ENCODE measurements at places on chromosomes 3 and 15.

GRCh38 chr3:64666171-64666588 lies 21.6 kb downstream of the ADAMTS9 start:
- DNase-seq, result no peak

DNA sequence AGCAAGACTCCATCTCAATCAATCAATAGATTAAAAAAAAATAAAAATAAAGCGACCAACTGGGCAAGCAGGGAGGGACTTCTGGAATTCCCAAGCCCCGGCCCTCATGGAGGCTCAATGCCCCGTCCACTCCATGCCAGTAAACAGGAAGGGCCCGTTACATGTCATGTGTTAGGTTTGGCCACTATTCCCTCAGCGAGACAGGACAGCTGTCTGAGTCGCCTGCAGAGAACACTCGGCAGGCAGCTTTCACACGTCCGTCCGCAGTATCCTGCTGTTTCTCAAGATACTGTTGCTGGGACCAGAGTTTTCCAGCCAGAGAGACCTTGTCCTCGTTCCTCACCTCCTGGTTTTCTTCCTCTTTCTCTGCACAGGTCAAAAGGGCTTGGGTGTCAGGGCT lies 18.0 kb downstream of the TMEM44 start:
- DNase-seq, result no peak

- no peak for DNase-seq
Observed at GRCh38 chr3:170717410-170718402, 131.8 kb upstream of the SLC7A14 start.

DNA sequence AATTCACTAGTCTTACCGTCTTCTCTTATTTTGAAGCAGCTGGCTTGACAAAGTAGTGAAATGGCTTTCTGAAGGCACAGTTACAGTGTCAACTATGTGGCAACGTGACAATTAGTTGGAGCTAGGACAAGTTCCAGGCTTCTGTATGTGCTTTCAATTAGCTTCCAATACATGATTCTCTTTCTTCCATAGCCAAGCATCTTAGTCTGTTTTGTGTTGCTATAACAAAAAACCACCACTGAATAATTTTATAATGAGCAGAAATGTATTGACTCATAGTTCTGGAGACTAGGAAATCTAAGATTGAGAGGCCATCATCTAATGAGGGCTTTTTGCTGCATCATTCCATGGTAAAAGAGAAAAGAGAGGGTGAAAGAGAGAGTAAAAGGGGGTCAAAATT lies 365.1 kb upstream of the PLSCR5 start:
- DNase-seq, result no peak

DNA sequence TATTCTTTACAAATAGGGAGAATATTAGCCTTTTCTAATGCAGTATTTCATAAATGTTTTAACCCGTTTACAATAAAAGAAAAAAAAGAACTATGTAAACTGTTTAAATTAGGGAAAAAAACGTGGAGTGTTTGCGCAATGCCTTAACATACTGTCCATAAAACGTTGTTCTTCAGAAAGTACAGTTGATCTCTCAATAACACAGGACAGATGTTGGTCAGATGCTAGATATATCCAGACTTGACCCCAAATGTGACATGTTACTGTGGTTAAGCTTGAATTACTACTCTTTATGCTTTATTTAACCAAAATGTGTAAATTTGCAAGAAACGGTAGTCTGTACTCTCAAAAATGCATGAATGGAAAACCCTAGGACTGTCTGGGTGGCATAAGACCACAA lies 110.3 kb downstream of the PLOD2 start:
- no peak for DNase-seq

DNA sequence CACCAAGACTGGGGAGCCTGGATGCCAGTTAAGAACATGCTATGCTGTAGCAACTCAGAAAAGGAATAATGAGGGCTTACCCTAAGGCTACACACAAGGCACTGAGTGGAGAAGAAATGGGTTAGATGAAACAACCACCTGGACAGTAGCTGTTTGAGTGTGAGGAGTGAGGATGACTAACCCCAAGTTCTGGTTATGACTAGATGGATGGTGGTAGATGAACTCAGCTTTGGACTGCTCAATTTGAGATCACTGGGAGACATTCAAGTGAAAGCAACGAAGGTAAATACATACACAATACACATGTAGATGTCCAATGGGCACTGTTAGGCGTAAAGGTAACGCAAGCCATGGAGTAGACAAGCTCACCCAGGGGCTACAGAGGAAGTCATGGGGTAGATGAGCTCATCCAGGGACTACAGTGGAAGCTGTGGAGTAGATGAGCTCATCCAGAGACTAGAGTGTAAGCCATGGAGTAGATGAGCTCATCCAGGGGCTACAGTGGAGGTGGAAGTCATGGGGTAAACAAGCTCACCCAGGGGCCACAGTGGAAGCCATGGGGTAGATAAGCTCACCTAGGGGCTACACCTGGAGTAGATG lies 98.3 kb downstream of the ANO10 start:
- no peak for DNase-seq

GRCh38 chr3:57135964-57136719 lies 29.0 kb downstream of the IL17RD start:
- no peak for DNase-seq

DNA sequence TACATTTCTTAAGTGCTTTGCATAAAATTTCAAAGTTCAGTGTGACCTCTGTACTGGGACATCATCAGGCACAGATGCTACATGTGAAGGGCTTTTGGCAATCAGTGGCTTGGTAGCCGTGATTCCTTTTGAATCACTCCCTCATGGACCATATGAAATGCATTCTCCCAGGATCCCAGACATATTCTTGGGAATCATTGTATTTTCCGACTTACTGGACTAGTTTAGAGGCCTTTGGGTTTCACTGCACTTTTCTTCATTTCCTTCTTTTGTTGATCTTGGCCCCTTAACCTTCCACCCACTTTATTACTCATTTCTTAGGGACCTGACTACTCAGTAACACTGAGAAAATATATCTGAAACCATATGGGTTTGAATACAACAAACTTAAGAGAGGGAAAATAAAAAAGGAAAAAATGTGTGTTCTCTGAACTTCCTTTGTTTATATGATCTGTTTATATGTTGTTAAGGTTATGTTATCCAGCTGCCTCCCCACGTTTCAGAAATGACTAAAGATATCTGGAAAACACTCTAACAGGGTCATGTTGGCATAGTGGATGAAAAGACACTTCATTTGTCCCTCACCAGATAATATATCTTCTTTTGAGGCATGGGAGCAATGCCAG lies 35.1 kb downstream of the HMG20A start:
- DNase-seq, result no peak

- DNase-seq, result no peak
Observed at GRCh38 chr3:2578560-2578959, 479.9 kb downstream of the CNTN4 start.

DNA sequence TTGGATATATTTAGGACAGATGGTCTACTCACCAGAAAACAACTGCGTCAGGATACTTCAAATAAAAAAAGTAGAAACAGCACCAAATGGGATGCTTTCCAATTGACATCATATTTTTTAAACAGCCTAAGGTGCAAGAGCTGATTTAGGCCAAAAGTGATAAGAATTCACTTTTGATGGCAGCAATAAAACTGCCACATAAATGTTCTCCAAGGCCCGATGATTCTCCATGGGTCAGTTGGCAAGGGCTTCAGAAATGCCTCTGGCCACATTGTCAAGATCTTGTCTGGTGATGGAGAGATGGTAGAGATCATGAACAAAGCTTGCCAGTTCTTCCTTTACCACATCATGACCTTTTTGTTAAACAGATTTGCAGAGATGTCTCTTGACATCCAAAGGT lies 38.9 kb downstream of the LDHAL6B start:
- no peak for DNase-seq

DNA sequence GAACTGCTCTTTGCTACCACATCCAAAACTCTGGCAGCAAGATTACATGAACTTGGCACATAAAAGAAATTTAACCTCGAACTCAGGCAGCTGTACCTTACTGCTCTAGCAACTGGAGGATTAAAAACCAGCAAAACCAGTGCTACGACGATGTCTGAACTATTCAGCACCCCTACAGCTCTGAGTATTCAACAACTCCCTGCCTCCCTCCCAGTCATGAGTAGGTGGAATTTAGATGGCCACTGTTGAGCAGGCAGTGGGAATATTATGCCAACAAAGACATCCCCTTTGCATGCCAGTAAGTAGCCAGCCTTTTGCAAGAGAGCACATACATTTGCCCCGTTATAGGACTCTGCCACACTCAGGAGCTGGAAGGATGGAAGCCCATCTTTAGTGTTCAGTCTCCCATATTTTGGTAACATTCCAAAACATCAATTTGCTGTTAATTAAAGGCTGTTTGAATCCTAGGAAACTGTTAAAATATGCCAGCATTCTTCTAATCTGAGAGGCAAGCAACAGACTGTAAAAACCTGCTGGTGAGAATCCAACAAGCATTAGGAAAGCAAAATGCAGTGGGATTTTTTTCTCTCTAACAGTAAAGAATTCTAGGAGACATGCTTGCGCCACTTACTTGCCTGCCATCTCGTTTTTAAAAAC lies 85.4 kb downstream of the ZNF385D start:
- no peak for DNase-seq

DNA sequence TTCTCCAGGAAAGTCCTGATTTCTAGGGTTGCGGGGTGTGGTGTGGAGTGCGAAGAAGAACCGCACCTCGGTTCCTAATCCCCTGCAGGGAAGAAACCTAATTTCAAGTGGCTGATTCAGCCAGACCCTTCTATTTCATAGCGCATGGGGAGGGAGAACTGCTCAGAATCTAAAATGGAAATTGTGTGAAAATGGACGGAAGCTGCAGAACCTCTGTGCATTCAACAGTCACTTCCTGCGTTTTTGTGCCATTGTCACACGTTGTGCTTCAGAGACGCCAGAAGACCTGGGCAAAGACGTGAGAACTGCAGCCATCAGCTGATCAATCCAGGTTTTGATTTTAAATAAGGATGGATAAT lies 1.2 kb downstream of the SIDT1 start:
- no peak for DNase-seq

DNA sequence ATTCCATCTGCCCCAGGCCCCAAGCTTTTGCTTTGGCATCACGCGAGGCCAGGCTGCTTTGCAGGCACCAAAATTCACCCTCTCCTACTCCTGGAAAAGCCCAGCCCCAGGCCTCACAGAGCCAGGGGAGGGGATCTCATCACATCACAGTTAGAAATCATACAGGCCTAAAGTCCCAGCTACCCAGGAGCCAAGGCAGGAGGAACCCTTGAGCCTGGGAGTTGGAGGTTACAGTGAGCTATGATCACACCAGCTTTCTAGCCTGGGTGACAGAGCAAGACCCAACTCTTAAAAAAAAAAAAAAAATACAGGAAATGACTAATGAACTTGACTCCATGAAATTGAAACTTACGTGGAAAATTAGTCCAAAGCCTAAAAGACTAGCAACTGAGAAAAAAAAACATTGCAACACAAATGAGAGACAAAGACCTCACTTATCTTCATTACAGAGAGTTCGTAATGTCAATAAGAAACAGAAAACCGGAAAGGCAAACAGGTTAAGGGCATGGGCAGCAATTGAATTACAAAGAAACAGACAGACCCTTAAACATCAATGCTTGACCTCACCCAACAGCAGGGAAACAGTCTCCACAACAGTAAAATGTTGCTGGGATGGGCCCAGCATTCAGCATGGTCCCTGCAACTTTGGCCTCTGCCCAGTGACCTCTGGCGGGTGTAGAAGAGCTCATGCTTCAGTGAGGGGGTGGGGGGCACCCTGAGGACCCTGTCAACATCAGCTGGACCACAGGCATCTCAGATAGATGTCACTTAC lies 151.5 kb downstream of the LRRK1 start:
- DNase-seq, result no peak

- no peak for DNase-seq
Observed at GRCh38 chr3:102207151-102207571, 227.7 kb upstream of the ZPLD1 start.

DNA sequence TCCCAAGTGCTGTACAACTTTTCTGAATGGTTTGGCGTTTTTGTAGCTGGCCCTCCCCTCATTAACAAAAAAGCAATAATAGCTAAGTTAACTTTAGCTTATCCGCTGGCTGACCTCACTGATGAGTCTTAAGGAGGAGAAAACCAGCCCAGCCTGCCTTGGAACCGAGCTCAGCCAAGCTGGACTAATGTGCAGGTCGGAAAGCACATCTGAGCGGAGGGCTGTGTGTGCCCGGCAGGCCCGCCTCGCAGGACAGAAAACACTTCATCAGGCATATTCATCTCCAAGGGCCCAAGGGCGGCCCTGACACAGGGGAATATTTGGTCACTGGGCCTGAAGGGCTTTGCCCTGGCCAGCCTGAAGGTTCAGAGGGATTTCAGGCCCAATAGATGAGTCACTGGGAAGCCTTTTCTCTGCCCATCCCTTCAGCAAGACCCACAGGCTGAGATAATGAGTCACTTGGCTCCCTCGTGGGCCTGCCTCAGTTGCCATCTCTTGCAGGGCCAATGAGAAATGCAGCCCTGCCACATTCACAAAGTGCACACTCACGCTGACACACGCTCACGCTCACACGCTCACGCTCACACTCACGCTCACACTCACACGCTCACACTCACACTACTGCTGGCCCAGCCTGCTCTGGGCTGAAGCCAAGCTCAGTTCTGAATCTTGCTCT lies 75.1 kb downstream of the SLC12A8 start:
- DNase-seq, result no peak
